Vagina (tissue), 2 donors: ENCODE measurements at places on chromosomes 2 and 18. TPM values are rescaled to one million over a fixed set of nuclear protein-coding genes. Genes with fewer than 3 reads are reported as not detected.

SLC9A2 gene
- total RNA-seq = not detected

DHRS9 gene
- not detected for total RNA-seq

RESP18 gene
- not detected for total RNA-seq

TMEM198 gene
- total RNA-seq = 1.5 TPM

DNA sequence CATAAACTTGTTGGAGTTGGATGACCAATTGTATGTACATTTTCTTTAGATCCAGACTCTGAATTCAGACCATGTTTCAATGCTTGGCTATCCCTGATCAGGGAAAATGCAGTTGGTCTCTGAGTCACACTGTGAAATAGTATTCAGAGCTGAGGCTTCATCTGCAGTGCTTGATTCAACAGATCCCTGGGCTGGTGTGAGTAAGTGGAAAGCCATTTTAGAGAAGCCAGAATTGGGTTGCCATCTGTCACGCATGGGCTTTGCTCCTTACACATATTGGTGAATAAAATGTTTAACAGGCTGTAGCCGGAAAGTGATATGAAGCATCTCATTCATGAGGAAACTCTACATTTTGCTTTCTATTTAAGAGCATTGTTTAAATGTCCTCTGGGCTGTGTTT is 50.0 kb upstream of the ACYP2 start:
- DNase-seq = no peak

DNA sequence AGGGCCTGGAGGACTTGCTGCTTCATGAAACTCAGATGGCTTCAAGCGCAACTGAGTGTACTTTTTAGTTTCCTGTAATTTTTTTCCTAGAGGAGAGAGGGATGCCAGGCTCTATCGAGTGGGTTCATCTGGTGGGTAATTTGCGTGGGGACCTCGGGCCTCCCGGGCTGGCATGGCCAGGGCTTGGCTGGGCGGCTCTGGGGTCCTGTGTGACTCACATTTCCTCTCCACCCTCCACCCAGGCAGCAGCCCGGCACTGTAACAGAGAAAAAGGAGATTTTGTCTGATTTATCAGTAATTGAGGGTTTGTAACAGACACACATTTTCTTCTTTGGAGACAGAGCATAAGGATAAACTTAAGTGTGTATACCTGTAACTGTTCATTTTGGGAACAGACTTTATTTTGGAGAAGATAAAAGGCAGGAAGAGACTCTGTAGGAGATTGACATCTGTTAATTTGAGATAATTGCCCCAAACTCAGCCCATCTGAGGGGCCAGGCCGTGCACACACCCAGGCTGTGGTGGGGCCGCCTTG is 64.3 kb downstream of the NFATC1 start:
- DNase-seq = no peak

DNA sequence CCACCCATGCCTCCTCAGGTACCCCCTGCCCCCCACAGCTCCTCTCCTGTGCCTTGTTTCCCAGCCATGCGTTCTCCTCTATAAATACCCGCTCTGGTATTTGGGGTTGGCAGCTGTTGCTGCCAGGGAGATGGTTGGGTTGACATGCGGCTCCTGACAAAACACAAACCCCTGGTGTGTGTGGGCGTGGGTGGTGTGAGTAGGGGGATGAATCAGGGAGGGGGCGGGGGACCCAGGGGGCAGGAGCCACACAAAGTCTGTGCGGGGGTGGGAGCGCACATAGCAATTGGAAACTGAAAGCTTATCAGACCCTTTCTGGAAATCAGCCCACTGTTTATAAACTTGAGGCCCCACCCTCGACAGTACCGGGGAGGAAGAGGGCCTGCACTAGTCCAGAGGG is 803 bp upstream of the DES start:
- no peak for DNase-seq

GRCh38 chr2:150909090-150909489 is 352.6 kb downstream of the RBM43 start:
- DNase-seq = no peak

DNA sequence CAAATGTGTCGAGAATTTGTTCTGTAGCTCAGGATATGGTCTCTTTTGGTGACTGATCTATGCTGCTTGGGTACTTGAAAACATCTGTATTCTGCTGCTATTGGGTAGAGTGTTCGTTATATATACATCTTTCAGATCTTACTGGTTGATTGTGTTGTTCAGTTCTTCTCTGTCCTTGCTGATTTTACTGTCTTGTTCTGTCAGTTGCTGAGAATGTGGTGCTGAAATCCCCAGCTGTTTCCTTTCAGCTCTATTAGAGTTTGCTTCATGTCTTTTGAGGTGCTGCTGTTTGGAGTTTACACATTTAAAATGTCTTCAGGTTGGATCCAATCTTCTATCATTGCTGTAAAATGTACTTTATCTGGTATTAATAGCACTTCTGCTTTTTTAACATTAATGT is 12.9 kb downstream of the BCL2L11 start:
- DNase-seq = no peak

DNA sequence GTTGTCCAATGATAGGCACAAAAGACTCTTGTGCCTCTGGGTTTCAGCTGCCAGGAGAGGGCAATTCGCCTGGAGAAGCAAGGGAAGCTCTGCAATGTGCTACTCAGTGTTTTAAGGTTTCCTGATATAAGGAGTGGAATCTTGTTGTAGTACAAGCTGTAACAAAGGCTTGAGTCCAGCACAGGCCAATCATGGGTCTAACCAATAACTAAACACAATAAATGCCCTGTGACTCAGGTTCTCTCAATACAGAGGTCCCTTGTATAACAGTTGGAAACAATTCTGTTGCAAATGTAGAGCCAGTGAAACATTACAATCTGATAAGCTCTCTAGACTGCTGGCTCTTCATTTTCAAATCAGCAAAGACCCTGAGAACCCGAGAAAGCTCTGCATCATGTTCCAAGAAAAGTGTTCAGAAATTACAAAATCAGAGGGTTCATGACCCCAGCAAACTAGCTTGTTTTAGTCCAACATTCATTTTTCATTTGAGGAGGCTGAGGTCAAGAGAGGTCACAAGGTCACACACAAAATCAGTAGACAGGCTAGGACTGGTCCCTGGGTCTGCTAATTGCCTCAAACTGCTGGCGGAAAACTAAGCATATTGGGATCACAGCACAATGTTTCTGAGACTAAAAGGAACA is 59.0 kb upstream of the DNMT3A start:
- DNase-seq = no peak
